ENCODE measurements at places on chromosomes 16 and 17.

- no peak for DNase-seq
These were observed 15.6 kb upstream of the UTP6 start for GRCh38 chr17:31917065-31917529.

DNA sequence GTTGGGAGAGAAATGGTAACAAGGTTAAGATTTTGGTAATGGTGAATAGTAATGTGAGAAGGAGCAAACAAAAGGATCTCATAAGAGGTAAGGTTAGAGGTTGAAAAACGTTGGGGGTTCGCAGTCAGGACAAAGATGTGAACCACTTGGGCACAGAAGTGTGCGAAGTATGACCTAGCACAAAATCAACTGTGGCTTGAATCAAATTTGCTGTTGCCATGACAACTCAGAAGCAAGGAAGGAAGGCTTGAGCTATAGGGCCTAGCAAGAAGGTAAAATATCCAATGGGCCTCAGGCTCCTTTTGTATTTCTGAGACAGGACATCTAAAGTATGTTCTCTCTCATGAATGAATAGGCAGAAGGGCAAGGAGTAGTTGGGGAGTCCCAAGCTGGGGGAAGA, 24.5 kb upstream of the TEKT1 start:
- DNase-seq, result no peak

- no peak for DNase-seq
These were observed 178.1 kb upstream of the CCL2 start for GRCh38 chr17:34076743-34077631.

- no peak for DNase-seq
These were observed 10.8 kb upstream of the APOH start for GRCh38 chr17:66240013-66240412.

Data from CD4-positive, alpha-beta T cell treated with Interleukin-6 at 100 ng/mL for 8 hours (primary cell).